ENCODE measurements at places on chromosomes 2 and 18.

- no peak for DNase-seq
These were observed 125.3 kb upstream of the ITGB6 start for GRCh38 chr2:160325418-160325817.

- DNase-seq: no peak
These were observed 464.6 kb upstream of the HS6ST1 start for GRCh38 chr2:128783193-128783671.

DNA sequence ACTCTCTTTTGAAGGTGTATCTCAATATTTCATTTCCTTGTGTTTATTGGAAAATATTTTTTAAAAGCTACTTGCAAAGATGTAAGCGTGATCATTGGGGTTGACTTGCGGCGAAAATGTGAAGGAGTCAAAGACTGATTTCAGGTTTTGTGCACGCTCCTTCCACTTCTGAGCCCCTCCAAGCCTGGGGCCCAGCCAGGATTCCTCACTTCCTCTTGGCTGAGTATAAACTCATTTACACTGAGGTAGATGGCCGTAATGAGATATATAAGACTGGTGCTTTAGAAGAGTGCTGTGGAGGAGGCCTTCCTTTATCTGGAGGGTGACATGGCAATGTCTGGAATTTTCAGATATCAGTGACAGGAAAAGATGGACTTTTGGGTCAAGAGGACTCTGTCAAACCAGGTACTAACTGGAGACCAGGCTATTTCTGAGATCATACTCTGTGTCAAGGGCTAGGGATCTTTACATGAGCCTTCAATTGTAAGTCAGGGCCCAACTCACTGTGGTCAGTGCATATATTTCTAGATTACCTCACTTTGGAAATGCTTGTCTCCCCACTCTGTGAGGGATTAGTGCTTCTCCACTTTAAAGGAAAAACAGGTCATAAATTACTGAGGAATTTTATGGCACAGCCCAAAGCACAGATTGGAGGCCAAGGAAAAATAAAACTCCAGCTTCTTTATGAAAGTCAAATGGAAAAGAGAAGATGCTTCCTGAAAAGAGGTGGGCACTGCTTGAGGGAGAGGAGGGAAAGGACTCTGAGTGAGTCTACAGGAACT is 22.8 kb downstream of the PRKCE start:
- DNase-seq: no peak

GRCh38 chr2:230425377-230425776 is 9.4 kb downstream of the SP100 start:
- no peak for DNase-seq

GRCh38 chr2:162022290-162022945 is 51.6 kb downstream of the DPP4 start:
- DNase-seq: no peak

- no peak for DNase-seq
These were observed 70.6 kb upstream of the RAB6C start for GRCh38 chr2:129908721-129909373.

Data from skeletal muscle cell (primary cell).